Activated T-helper 9 cell treated with anti-CD3 and anti-CD28 coated beads, Interleukin-2, amount 50 U/mL, for 16 hours (primary cell): ENCODE measurements at places on chromosomes 2 and 18.
A peak's percentile ranks its signal among the peaks of the same experiment; 100 is the strongest.

GRCh38 chr2:176558574-176559140 is 289.4 kb downstream of the MTX2 start:
- DNase-seq, result no peak

GRCh38 chr2:28096421-28096820 is 205.9 kb downstream of the BABAM2 start:
- DNase-seq, result no peak

DNA sequence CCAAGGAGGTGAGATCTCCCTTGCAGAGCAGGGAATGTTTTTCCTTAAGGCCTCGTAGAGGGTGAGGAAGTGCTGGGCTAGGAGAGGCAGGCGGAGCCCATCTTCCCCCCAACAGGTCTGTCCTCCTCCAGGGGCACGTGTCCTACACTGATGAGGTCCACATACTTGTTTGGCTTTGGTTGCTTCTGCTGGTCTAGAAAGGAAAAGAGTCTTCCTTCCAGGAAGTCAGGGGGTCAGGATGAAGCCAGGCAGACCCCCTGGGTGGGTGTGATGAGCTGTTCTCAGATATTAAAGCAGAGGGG is 6.0 kb downstream of the SH3BP4 start:
- no peak for DNase-seq

DNA sequence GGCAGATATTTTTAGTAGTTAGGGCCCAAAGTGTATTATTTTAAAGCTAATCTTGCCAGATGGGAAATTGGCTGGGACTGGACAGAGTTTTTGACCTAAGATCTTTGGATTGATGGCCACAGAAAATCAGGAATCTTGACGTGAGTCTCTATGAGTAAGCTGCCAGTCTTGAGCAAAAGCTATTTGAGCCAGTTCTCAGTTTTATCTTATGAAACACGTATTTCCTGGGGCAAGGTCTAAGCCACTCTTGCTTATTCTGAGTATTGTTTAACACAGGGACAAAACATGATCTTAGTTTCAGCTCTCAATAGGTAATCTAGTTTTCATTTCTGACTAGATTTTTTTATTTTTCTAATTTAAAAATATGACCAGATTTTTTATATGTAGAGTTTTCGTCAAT is 329.4 kb downstream of the CNTNAP5 start:
- DNase-seq, result no peak

DNA sequence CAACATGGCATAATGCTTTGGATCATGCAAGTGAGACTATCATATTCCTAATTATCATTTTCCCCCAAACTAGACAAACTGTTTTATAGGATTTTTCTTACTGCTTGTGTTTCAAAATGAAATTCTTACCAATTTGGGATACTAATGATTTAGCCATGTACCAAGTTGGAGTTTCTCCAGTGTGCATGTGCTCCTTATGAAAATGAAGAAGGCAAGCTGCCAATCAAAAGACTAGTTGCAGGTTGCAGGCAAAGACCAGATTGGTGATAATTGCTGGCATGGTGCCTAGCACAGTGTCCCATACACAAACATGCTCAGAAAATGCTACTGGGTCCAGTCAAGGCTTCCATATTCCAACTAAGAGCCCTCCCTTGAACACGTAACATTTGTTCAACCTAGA is 771.8 kb upstream of the FANCL start:
- no peak for DNase-seq

DNA sequence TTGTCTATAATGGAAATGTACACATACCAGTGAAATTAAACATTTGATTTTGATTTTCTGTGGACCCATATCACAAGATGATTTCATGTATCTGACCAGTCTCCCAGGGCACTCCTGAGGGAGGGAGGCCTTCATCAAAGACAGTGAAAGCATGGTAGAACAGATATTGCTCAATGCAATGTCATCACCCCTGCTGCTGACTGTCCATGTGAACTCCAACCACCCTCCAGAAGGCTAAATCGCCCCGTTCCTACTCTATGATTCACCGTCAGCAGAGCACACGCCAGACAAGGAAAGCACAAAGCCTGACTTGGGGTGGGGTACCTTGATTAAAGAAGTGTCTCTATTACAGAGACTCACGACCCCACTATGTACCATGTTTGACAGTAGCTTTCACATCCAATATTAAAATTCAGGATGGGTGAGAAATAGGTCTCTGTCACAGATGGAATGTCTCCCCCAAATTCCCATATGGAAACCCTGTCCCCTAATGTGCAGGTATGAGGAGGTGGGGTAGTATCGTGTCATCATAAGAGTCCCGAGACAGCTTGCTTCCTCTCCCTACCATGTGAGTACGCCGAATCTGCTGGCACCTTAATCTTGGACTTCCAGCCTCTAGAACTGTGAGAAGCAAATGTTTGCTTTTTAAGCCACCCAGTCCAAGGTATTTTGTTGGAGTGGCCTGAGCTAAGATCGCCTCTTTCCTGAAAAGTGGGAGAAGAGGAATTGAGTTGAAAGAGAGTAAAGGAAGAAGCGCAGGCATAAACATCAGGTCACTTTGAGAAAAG is 42.4 kb downstream of the CYB5A start:
- DNase-seq, result no peak

GRCh38 chr18:53422896-53423295 is 801.6 kb downstream of the MBD2 start:
- DNase-seq, result no peak

DNA sequence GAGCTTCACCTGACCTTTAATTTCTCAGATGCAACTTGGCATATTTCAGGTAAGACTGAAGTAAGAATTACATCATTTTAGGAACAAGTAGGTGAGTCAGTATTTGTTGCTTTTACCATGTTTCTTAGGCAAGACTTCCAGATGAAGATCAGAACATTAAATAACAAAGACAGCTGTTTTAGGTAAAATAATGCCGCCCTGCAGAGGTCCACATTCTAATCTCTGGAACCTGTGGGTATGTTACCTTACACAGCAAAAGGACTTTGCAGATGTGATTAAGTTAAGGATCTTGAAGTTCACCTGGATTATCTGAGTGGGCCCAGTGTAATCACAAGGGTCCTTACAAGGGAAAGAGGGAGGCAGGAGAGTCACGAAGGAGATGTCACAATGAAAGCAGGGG is 39.3 kb downstream of the ICOS start:
- no peak for DNase-seq

DNA sequence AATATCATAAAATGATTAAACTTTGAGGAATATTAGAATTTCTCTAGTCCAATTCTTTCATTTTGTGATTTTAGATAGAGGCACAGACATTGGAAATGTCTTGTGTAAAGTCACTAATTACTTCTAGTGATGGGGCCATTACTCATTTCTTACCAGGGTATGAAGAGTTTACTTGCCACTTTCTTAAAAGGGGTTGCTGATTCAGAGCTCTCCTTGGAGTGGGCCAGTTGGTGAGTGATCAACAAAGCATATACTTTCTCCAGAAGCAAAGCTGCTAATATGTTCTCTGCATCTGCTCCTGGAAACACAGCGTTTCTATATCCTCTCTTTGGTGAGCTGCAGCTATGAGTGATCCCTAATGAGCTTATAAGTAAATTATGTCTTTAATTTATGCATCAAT is 408.9 kb upstream of the LRATD1 start:
- no peak for DNase-seq

DNA sequence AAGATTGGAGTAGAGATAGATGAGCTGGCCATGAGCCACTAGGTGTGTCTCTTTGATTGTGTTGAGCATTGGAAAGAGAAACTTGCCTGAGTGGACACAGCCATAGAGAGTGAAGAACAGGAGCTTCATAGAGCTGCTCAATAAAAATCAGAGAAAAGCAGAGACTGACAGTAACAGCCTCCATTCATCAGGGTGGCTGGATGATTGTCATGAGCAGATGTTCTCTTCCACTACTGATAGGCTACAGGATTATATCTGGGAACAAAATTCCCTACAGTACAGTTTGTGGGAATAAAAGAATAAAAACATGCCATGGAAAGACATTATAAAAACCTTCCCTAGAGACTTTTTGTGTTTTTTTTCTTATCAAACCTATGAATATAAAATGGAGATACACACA is 404.8 kb upstream of the ACVR2A start:
- no peak for DNase-seq

- no peak for DNase-seq
Measured at GRCh38 chr2:83859553-83859952, 599.5 kb downstream of the SUCLG1 start.

DNA sequence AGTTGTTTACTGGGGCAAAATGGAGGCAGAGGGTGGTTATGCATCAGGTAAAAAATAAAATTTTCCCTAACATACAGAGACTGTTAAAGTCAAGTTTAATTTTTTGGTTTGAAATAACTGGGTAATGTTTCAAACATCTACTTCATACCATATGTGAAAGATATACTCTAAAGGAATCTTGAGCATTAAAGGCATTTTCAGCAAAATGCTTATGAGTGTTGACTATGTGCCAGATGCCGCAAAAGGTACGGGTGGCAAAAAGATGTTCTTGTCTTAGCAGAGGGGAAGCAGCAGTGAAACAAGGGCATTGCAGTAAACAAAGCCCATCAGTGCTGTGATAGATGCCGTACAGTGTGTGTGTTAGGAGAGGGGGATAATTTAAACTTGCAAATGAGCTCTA is 263.1 kb upstream of the ID2 start:
- DNase-seq, result no peak

- no peak for DNase-seq
Measured at GRCh38 chr2:240154606-240155005, 14.1 kb upstream of the OTOS start.

DNA sequence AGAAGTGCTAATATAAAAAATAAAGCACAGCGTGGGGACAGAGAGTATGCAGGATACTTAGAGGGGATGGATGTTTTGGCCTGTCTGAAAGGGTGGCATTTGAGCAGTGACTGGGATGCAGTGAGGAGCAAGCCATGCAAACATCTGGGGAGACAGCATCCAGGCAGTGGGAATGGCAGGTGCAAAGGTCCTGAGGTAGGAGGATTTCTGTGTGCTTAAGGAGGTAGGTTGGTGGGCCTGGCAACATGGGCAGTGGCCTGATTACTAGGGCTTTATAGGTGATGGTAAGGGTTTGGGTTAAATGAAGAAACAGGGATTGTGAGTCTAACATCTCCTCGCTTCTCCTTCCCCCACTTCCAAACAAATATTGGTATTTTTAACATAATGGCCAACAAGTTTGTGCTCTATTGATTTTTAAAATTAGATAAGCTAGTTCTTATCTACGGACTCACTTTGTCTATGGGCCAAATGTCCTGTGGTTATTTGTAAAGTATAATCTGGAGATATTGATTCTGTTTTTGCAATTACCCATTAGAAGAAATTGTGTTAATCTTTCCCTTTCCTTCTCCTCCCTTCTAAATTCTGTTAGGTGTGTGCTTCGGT is 2.4 kb downstream of the AOX1 start:
- DNase-seq, result no peak

- no peak for DNase-seq
Measured at GRCh38 chr2:20108655-20109396, 57.4 kb upstream of the LAPTM4A start.

DNA sequence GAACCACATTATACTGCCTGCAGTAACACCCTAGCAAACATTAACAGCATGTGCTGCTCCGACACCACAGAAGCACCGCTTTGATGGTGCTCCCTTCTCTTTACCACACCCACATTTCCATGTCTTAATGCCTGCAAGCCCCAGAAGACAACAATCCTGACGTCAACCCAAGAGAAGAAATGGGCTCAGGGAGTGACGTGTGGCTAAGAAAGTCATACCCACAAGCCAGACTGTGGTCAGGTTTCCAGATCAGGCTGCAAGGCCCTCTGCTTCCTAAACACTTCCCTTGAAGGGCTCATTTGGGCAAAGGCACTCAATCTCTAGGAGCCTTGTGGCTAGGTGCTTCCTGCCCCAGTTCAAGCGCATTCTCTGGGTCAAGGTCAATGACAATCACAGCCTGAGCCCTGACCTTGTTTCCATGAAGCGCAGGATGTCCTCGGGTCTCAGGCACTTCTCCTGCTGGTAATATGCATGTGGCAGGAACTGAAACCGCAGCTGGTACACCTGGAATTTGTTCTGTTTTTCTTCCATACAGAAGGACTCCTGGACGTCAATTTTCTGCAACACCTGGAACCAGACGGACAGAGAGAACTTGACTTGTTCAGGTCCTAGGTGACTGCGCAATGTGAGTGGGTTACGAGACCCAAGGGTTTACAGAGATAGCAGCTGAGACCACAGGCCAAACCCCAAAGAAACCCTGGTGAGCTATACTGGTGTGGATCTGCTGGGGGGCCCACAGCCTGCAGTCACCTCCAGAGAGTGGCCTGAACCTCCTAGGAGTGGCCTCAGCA is 67.2 kb downstream of the POLR1A start:
- peak; percentile 55 for DNase-seq

DNA sequence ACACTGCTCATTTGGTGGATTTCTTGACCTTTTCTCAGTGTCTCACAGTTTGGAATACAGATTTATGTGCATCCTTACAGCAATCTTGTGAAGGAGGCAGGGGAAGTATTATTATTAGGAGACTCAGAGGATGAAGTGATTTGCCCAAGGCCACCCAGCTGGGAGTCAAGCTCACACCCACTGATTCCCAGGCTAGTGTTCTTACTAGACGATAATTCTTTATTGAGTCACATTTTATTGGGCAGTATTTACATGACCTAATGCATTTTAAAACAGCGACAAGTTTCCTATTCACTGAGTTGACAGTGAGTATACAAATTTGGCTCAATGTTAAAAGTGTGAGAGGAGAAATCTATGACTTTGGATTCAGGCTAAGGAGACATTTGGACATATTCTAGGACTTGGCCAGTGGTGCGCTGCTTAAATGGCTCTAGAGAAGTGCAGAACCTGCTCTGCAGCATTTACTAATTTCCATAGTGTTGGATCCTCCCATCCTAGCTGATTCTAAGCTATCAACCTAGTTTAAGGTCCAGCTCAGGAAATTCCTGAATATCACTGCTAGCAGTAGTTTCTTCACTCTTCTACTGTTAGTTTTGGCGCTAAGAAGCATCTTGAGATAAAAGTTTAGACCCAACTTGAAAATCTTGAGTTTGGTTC is 199.3 kb downstream of the MTX2 start:
- no peak for DNase-seq

- no peak for DNase-seq
Measured at GRCh38 chr2:120174963-120175581, 48.1 kb downstream of the TMEM185B start.

DNA sequence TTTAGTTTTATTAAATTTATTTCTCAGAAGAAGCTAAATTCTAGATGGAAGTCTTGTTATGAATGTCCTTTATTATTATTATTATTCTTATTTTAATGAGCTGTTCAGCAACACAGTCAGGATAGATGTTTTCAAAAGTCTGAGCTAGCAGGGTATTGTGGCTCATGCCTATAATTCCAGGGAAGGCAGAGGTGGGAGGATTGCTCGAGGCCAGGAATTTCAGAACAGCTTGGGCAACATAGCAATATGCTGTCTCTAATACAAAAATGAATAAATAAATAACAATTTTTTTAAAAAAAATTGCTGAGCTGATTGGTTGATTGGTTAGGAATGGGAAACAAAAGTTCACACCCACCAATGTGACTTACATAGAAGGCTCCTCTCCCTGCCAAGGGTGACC is 274.1 kb upstream of the CYRIA start:
- no peak for DNase-seq

DNA sequence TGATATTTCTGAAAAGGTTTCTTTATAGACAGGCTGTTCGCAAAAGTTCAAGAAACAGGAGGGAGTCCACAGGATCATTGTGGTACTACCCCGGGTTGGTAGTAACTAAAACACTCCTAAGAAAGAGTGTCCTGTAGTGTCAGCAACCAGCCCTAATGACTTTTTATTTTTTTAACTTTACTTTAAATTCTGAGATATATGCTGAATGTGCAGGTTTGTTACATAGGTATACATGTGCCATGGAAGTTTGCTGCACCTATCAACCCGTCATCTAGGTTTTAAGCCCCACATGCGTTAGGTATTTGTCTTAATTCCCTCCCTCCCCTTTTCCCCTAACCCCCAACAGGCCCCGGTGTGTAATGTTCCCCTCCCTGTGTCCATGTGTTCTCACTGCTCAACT is 1396.9 kb upstream of the ZEB2 start:
- DNase-seq, result no peak
